Activated CD8-positive, alpha-beta T cell treated with anti-CD3 and anti-CD28 coated beads, Interleukin-2, amount 10 ng/mL, durations not matched to agents 7 days and 5 days (primary cell): ENCODE measurements at places on chromosomes 3 and 15.

DNA sequence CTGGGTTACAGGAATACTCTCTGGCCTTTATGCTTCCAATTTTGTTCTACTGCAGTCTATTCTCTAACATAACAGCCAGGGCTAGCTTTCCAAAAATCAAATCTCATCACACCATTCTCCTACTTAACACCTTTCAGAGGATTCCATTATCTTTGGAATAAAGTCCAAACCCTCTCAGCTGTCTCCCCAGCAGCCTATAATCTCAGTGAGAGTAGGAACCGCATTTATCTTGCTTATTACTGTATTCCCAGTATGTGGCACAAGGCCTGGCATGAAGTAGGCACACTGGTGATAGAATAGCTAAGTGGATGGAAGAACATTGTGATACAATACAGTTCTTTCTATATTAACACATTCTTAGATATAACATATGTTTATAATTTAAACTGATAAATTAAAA lies 49.0 kb upstream of the MYO5C start:
- DNase-seq, result no peak

- no peak for DNase-seq
Measured at GRCh38 chr3:33075995-33076394, 21.0 kb downstream of the GLB1 start.

GRCh38 chr3:16606398-16606797 lies 1.2 kb upstream of the DAZL start:
- DNase-seq, result no peak

DNA sequence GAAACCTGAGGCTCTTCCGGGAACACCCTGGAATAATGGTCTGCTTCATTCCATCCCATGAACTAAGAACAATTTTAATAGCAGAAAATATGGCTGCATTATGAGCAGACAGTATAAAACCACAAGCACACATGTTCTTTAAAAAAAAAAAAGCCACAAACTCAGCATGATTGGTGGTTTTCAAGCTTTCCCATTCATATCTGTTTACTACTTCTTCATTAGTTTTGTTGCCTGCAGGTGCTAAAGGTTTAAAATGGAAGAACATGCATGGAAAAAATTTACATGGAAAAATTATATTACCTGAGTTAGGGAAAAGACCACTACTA lies 137.9 kb upstream of the HES1 start:
- DNase-seq, result no peak

DNA sequence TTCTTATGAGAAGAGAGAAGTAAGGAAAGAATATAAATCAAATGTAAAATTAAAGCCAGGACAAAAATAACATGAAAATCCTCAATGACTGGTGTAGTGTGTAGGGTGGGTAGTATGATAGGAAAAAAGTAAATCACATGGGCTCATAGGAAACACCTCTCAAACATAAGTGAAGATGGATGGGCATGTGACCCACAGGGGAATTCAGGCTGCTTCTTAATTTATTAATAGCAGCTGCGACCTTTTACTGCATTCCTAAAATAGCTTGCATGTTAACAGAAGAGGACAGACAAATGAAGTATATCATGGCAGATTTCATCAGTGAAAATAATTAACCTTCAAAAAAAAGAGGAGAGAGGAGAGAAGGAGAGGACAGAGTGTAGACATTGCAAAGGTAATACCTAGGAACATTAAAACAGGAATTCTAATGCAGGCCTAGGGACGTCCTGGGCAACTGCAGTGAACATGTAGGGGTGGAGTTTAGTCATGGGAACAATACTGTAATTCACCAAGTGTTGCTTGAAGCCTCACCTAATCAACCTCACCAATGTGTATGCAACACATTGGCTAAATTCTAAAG lies 132.9 kb downstream of the KCNMB2 start:
- no peak for DNase-seq

GRCh38 chr15:36880224-36880912 lies 220.0 kb downstream of the MEIS2 start:
- DNase-seq, result no peak

DNA sequence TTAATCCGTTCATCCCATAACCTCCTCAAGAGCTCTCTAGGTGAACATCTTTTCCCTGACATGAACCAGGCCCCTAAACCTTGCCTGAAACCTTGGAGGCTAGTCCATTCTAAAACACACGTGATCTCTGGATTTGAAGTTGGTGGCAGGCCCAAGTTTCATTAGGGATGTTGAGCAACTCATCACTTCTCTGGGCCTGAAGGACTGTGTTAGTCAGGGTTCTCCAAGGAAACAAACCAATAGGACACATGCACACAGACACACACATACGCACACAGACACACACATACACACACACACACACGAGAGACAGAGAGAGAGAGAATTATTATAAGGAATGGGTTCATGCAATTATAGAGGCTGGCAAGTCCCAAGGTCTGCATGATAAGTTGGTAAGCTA lies 31.9 kb downstream of the ACAN start:
- no peak for DNase-seq

GRCh38 chr3:44555723-44556122 lies 730 bp downstream of the ZKSCAN7 start:
- DNase-seq, result no peak

DNA sequence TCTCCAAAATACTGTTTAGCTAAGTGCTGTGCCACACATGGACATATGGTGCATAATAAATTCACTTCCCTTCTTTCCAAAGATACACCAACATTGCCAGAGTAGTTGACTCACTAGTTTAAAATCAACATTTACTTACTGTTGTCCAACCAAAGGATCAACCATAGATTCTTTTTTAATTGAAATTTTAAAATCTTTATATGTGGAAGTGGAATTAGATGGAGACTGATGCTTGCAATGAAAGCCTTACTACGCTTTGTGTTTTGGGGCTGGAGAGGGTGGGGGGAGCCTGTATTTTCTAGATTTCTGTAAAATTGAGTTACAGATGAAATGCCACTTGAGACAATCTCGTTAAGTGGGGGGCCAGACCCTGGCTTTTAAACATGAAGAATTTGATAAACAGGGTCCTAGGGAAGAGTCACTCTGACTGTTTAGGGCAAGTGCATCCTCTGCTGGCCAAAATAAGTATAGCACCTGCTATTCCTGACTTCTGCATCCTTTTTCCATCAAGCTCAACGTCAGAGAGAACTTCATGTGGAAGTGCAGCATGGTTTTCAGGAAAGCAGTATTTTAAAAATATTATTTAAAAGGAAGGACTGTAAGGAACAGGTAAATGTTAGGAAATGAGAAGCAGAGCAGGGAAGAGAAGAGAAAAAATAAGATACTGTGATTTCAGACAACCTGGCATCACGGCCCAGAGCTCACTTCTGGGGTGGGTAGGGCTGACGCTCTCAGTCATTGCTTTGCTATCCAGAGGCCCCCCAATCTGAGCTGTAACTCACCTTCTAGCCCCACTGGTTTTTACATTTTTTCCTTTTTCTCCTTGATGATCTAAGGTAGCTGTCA lies 76.7 kb downstream of the BOC start:
- DNase-seq, result peak; percentile 62

DNA sequence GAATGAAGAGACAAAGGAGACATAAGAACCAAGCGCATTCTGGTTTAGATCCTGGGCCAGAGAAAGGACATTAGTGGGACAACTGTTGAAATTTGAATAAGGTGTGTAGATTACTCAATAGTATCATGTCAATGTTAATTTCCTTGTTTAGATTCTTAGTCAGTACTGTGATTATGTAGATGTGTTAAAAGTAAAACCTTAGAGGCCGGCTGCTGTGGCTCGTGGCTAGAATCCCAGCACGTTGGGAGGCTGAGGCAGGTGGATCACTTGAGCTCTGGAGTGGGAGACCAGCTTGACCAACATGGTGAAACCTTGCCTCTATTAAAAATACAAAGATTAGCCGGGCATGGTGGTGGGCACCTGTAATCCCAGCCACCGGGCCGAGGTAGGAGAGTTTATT lies 26.7 kb downstream of the CYP8B1 start:
- no peak for DNase-seq

GRCh38 chr3:153176197-153176596 lies 14.2 kb downstream of the RAP2B start:
- no peak for DNase-seq

GRCh38 chr3:156395961-156396710 lies 158.8 kb downstream of the SSR3 start:
- no peak for DNase-seq

- DNase-seq, result no peak
Measured at GRCh38 chr3:24305795-24306467, 188.7 kb downstream of the THRB start.
